ENCODE measurements at places on chromosomes 7 and 10. TPM values are rescaled to one million over a fixed set of nuclear protein-coding genes. Genes with fewer than 3 reads are reported as not detected.

The ZNF22 gene
- 83.1 TPM for total RNA-seq

The SPDYE11 gene
- not detected for total RNA-seq

The LHFPL3 gene
- total RNA-seq, result 0.14 TPM

DNA sequence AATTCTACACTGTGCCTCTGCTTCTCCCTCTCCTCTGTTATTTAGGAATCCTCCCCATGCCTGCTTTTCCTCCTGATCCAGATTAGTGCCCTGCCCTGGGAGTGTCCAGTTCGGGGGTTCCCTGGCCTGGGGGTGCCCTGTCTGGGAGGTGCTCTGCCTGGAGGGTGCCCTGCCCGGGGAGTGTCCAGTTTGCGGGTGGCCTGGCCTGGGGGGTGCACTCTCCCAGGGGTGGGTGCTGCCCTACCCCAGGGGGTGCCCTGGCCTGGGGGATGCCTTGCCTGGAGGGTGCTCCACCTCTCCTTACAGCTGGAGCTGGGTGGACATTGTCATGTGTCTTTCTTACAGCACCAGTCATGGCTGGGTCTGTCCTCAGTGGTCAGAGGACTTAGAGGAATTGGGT lies 20.2 kb downstream of the RAMP3 start:
- DNase-seq, result no peak

Data from thymus (tissue), 14 donors.